ENCODE measurements at places on chromosomes 16 and 17.
A peak's percentile ranks its signal among the peaks of the same experiment; 100 is the strongest.

- no peak for DNase-seq
These were observed 73.7 kb downstream of the AKAP1 start for GRCh38 chr17:57158795-57159194.

DNA sequence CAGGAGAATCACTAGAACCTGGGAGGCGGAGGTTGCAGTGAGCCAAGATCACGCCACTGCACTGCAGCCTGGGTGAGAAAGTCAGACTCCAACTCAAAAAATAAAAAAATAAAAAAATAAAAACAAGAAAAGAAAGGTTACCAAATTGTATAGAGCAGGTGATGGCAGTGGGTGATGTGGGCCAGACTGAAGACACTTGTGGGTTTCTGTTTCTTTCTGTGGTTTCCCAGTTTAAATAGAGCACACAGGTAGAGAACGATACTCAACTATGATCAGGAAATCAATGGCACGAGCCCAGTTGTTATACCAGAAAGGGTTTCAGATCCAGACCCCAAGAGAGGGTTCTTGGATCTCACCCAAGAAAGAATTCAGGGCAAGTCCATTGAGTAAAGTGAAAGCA is 32.6 kb downstream of the NUBP1 start:
- DNase-seq: no peak

DNA sequence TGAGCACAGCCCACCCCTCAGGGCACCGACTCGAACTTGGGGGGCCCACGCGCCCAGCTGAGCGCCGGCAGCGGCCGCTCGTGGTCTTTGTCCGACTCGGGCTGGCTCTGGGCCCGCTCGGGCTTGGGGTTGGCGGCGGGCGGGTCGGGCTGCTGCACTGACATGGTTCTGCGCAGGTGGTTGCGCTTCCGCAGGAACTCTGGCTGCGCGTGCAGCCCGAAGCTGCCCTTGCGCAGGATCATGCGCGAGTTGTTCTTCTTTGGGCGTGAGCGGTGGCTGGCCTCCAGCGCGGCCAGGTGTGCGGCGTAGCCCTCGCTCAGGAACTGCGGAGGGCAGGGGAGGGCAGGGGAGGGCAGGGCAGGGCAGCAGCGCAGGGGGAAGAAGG is 11.1 kb downstream of the PIMREG start:
- DNase-seq: no peak

DNA sequence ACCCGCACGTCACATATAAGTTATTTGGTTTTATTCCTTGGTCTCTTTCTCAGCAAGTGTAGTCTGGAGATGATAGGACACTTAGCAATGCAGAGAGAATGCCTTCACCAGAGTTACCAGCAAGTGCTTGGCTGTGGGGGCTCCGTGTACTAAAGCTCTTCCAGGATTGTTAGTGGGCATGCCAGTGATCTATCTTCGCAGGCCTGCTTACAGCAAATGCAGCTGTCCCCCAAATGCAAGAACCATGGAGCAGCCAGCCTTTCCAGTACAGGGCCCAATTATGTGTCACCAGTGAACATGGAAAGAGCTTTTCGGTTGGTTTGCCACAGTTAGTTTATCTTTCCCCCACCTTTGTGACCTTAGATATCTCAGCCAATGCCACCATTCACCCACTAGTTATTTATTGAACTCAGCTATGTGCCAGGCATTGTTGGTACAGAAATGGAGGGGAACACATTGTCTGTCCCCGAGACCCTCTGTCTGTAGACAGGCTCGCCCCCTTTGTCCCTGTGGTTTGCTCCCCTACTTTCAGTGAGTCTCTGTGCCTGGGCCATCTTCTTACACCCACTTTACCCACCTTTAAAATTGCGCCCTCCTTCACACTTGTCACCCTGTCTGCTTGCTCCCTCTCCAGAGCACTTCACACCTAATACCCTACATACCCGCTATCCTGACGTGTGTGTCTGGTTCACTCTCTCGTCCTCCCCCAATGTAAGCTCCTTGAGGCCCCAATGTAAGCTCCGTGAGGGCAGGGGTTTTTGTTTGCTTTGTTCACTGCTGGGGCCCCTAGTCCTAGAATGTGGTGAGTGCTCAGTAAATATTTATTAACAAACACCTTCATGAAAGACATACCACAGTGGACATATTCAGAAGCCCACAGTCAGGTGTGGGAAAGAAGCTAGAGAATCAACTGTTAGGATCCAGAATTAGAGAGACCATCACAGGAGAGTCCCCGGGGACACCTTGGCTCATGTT is 13.3 kb downstream of the USP10 start:
- DNase-seq: no peak

GRCh38 chr16:86681031-86681756 is 102.8 kb downstream of the FOXL1 start:
- no peak for DNase-seq

DNA sequence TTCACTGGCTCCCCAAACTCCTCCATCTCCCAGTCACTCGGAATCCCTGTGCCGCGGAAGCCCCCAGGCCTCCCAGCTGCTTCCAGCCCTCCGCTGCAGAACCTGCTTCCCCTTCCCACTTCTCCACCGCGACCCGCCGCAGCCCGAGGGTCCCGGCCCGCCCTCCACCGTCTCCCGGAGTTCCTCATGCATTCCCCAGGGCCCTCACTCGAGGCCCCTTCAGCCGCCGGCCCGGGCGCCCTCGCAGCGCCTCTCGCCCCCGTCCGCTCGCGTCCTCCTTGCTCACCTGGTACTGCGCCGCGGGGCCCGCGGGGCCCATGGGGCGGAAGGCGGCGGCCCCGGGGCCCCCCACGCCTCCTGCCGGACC is 329 bp downstream of the SMARCD2 start:
- no peak for DNase-seq

DNA sequence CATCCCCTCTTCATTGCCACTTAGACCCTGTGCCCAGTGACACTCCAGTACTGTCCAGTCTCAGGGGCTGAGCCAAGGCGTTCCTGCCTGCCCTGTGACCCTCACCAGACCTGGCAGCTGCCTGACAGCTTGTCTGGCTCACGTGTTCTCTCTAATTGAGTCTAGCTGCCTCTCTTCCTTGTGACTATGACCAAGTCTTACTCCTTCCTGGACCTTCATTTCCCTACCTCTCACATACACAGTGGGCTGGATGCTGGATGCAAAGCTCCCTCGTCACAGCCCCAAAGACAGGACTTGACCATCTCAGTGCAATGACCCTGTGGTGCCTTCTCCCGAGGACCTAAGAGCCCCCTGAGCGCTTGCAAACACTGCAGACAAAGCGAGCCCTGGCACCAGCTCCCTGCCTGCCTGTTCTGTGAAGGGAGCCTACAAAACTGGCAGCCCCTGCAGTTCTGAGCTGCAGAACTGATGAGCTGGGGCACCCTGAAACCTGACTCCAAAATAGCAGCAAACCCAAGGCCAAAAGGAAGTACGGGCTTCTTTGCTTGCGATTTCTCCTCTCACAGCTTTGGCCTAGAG is 1.7 kb downstream of the DEXI start:
- DNase-seq: no peak

DNA sequence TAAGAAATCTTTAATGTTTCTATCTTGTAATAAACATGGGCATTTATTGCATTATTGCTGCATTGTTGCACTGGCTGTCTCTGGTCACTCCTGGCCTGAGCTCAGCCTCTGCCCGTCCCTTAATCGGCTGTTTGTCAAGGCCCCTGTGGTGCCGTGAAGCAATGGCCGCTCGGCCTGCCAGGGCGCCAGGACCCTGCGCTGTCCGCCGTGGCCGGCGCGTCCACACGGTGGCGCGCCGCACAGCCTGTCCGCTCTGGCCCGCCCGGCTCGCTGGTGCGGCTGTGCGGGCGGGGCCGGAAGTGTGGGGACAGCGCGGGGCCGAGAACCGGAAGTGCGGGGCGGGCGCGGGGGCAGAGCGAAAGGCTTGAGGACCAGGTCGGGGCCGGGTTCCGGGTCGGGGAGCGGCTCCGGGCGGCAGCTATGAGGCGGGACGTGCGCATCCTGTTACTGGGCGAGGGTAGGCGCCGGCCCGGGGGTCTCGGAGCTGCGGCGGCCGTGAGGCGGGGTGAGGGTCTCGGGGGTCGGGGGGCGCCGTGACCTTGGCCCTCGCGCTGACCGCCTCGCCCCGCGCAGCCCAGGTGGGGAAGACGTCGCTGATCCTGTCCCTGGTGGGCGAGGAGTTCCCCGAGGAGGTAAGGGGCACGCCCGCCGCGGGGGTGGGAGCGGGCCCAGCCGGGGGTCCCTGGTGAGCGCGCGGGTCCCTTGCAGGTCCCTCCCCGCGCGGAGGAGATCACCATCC is at the start of gene RHOT2:
RHOT2 (plus strand) TSS at position 353 of the 739 bp plus-strand sequence; CDS start at position 421, 68 bp downstream.
- DNase-seq: peak; percentile 83

DNA sequence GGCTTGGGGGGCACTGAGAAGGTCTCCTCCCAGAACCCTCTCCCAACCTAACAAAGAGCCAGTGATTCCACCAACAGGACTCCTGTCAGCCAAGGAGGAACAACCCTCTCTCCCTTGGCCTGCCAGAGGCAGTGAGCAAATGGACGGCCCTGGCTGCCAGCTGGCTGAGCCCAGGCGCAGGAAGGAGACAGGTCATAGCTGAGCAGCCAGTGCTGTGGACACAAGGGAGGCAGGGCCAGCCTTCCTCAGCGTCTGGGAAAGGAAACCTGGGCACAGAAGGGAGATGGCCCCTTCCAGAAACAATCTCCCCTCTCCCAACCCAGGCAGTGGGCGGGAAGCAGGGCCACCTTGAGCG is 2.1 kb downstream of the MPO start:
- no peak for DNase-seq

DNA sequence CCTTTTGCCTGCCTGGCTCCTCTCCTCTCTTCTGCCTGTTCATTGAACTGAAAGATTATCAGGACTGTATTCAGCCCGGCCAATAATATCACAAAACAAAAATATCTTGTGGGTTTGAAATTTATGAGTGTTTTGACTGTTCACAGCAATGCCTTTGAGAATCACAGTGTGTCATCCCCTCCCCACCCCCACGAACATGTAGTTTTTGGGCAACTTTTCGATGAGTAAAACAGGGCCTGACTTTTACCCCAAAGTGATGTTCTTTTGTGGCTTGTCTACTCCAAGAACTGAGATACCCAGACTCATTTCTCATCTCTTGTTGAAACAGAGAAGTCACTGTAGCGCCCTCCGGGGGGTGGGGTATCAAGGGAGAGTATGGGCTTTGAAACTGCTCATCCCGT is 675.7 kb downstream of the WWOX start:
- DNase-seq: no peak

- no peak for DNase-seq
These were observed 7.7 kb downstream of the GIT1 start for GRCh38 chr17:29581583-29582253.

DNA sequence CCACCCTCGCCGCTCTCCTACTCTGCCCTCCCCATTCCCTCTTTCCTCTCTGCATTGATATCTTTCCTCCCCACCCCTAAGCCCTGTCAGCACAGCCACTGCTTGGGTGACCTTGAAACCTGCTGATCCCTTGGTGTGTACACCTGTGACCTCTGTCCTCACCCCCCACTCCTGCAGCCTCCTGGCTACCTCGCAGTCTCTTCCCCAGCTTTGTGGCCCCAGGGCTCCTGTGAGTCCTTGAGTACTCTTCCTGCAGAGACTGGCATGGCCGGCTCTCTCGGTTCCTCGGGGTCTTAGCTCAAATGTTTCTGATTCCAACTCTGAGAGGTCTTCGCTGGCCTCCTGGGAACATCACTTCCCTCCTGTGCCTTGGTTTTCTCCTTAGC is 31.7 kb downstream of the ADCY7 start:
- no peak for DNase-seq

DNA sequence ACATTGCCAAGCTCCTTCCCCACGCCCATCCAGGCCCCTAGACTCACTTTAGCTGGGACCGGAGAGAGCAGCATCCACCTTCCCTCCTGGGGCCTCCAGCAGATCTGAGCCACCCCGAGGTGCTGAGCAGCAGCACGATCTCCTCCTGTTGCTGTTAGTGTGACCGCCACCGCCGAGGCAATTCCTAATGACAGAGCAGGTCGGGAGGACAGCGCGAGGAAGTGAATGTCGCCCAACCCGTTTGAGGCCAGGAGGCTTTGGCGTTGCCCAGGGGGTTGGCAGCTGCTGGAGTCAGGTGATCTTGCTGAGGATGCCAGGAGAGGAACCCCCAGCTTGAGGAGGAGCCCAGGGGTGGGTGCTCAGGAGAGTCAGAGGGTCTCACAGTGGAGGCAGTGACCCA is at the start of gene RNF222:
RNF222 (minus strand) TSS at position 192 of the 400 bp plus-strand sequence. CDS start 4,366 bp downstream, outside the sequence.
- DNase-seq: no peak

GRCh38 chr16:50372611-50373344 is 4.0 kb upstream of the BRD7 start:
- DNase-seq: no peak

GRCh38 chr17:17132746-17133145 is 73.4 kb downstream of the PLD6 start:
- DNase-seq: no peak

- no peak for DNase-seq
These were observed 124.1 kb downstream of the TRIM37 start for GRCh38 chr17:58982626-58983025.

- no peak for DNase-seq
These were observed 89.3 kb upstream of the NKD1 start for GRCh38 chr16:50458667-50459495.

- no peak for DNase-seq
These were observed 7.6 kb upstream of the PHF12 start for GRCh38 chr17:28958820-28959455.

- DNase-seq: no peak
These were observed 41.5 kb downstream of the RPTOR start for GRCh38 chr17:80585890-80586845.

DNA sequence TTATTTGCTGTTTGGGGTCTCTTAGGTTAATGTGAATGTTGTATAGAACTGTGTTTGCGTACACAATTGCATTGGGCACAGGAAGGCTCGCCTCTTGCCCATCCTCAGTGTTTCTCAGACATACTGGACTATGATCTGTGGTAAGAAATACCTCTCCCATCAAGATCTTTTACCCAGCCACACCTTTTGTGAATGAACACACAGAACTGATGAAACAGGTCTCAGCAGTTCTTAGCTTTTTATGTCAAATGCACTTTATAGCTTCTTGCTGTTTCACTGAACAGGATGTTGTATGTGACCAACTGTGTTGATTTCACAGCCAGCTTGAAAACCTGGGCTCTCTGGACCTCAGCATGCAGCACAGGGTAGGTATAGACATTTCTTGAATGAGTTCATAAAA is 31.5 kb downstream of the HAPSTR1 start:
- DNase-seq: no peak

- DNase-seq: no peak
These were observed 614 bp downstream of the TMEM208 start for GRCh38 chr16:67227567-67227921.

DNA sequence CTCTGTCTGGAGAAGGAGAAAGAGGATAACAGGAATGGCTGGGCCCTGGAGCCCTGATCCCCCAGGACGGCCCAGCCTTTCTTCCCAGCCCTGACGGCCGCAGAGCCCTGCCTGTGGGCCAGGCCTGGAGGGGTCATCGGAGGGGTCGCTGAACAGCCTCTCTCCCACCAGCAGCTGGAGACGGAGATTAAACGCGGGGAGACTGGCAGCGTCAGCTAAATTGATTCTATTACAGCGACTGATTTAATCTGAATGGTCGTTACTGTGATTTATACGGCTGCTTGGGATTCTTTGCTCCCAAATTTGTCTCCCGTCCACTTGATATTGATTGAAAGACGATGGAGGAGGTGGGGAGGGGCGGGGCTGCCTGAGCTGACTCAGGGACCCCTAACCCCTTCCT is 7.1 kb upstream of the CDH15 start:
- no peak for DNase-seq

All from stimulated activated CD8-positive, alpha-beta memory T cell treated with anti-CD3 and anti-CD28 coated beads, Interleukin-4, amount 100 ng/mL, for 1 hour (primary cell).